ENCODE measurements at places on chromosomes 13 and 19.

GRCh38 chr13:27917121-27917947 lies 2.5 kb upstream of the PDX1 start:
- no peak for DNase-seq

- DNase-seq: no peak
Observed at GRCh38 chr13:113811081-113811928, 52.3 kb downstream of the TMEM255B start.

GRCh38 chr19:6773323-6773931 lies 919 bp downstream of the VAV1 start:
- no peak for DNase-seq

DNA sequence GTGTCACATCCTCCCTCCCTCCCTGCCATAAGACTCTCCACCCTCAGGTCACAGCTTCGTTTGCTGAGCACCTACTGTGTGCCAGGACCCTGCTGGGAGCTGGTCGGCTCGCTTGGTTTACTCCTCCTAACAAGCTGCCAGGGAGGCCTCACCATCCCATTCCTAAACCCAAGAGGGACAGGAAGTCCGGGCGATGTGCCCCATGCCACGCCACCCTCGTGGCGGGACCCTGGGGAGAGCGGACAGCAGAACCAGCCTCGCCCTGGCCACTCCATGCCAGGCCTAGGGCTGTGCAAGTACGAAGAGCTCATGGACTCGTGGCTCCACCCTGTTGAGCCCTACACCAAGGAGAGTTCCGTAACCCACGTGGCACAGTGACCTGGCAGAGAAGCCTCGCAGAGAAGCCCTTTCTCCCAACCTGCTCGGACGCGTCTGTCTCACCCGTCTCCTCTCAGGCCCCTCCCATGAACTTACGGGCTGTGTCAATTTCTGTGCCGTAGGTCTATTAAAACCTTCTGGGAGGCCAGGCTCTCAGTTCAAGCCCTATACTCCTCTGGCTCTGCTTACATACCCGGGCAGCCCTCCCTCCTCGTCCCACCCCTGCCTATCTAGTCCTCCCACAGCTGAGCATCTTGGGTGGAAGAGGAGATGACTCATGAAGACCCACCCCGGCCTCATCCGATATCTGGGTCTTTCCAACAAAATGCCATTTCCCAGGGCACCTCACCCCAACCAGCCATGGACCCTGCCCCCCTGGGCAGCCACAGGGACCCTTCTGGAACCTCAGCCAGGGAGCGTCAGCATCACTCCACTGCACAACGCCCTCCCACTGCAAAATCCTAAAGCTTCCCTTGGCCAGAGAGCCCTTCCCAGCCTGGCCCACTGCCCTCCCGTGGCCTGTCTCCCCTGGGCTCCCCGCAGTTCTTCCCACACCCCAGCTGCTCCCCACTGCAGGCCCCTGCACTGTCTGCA lies 2.6 kb downstream of the UBXN6 start:
- DNase-seq: no peak

GRCh38 chr13:61900033-61900432 lies 484.4 kb upstream of the PCDH20 start:
- DNase-seq: no peak

GRCh38 chr19:40802300-40803169 lies 3.5 kb downstream of the EGLN2 start:
- DNase-seq: no peak

DNA sequence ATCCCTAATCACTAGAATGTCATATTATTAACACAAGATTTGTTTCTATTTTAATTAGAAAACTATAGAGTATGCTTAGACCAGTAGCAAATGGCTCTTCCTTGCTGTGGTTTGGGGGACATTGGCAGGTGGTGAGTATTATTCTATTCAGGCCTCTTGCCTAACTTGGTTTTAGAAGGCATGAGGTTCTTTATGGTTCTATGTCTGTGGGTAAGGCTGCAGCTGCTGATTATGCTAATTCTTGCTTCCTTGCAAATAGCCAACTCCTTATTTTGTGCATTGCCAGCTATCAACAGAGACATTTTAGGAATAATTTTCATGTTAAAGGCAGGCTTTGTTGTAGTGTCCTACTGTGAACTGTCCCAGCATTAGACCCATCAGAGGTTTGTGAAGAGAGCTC lies 1344.9 kb downstream of the UQCRFS1 start:
- no peak for DNase-seq

- DNase-seq: no peak
Observed at GRCh38 chr19:4870025-4870700, 2.7 kb upstream of the PLIN3 start.

- DNase-seq: no peak
Observed at GRCh38 chr13:111393221-111393790, 72.9 kb downstream of the TEX29 start.

DNA sequence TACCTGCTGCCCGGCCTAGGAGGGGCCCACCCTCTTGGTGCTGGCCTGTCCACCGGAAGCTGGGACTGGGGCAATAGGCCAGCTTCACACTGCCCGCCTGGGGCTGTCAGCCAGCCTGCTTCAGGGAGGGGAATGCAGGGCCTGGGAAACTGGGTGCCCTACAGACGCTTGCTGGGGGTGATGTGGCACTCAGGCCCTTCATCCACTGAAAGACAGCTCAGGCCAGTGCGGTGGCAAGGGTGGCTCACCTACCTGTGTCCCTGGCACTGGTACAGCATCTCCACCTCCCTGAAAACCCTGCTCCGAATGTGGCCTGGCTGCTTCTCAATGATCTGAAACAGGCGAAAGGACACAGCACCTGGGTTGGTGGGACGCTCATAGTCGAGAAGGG lies 7.8 kb downstream of the MKNK2 start:
- DNase-seq: no peak

- DNase-seq: no peak
Observed at GRCh38 chr13:79810669-79811068, 329.7 kb downstream of the NDFIP2 start.

DNA sequence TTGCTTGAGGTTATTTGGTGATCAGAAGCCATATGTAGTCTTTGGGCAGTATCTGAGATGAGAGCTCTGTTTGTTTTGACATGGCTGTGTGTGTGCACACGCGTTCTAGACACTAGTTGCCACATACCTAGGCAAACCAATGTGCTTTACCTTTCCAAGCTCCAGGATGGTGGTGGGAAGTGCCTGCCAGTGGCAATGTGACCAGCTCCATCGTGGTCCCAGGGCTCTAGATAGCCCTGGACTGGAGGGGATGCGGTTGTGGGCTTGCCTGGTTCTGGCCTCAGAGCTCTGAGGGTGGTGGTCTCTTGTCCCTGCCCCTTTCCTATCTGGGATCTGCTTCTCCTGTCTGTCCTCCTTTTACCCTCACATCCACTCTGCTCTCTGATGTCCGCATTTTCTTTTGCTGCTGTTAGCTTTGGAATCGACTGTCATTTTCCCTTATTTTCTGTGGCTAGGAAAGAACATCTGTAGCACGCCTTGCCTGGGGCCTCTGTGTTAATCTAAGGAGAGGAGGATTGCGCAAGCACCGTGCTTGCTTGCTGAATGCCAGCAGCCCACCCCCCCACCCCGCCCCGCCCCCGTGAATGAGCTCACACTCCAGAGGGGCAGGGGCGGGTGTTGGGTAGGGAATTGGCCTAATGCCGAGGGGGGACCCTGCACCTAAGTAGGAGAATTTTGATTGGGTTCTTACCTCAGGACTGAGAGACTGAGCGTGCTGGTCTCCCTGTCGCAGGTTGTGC lies 89.5 kb downstream of the ARHGEF7 start:
- no peak for DNase-seq

- DNase-seq: no peak
Observed at GRCh38 chr13:101382701-101383100, 33.6 kb downstream of the NALCN start.

- no peak for DNase-seq
Observed at GRCh38 chr13:36059321-36059720, 71.9 kb downstream of the DCLK1 start.

DNA sequence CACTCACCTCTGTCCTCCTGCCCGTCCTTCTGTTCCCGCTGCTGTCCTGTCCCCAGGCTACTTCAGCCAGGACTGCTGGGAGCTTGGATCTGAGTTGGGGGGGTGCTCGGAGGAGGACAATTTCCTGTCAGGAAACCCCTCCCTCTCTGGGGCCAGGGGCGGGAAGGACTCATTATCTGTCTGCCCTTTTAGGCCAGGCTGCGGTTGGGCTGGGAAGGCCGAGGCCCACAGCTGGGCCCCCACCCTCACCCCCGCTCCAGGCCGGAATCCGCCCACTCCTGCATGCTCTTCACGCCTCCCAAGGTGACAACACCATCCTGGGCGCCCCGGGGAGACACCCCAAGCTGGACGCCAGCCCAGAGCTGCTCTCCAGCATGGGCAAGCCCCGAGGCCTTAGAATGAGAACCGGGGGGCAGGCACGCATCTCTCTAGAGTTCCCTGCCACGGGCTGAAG lies at the start of gene EXOC3L2:
Gene EXOC3L2 (minus strand): TSS at position 74 of the 454 bp plus-strand sequence. CDS start 6,362 bp downstream, outside the sequence.
- DNase-seq: no peak

Measured in activated gamma-delta T cell treated with anti-CD3 and anti-CD28 coated beads, Interleukin-2, amount 50 U/mL, for 16 hours (primary cell).